Adrenal gland (tissue), 19 donors: ENCODE measurements at places on chromosomes 5 and 9. TPM values are rescaled to one million over a fixed set of nuclear protein-coding genes. Genes with fewer than 3 reads are reported as not detected.

DNA sequence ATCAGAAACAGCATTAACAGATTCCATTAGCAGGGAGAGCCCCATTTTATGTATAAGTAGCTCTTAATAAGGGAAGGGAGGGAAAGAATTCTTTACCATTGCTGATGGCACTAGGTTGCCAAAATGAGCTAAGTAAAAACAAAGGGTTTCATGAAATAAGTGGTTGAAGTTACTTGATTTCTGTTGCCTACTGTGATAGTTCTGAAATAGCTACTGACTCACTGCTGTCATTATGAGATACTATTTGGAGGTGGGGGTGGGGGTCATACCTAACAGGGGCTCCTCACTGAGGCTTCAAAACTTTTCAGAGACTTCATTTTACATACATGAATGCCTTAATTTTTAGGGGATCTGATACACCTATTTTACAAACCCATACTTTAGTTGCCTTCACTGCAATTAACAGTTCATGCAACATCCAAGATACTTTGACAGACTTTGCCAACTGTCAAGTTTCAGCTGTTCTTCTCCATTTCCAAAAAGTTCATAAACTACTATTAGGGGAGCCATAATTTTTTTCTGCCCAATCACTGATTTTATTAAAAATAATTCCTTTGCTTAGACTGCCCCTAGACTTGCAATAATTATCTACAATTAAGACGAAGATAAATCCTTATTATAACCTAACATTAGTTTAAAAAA, 4.6 kb downstream of the HOMER1 start:
- DNase-seq, result no peak
- peaks cover 3% of the 10 kb centered on the region for H3K27me3 ChIP-seq
- peaks cover 7% of the 10 kb centered on the region for H3K4me1 ChIP-seq
- H3K36me3 ChIP-seq, result no peaks in the 10 kb centered on the region
- no peak overlapping the region for H3K27ac ChIP-seq
- no peak overlapping the region for H3K4me3 ChIP-seq

Gene SPEF2
- total RNA-seq, result 3.3 TPM

DNA sequence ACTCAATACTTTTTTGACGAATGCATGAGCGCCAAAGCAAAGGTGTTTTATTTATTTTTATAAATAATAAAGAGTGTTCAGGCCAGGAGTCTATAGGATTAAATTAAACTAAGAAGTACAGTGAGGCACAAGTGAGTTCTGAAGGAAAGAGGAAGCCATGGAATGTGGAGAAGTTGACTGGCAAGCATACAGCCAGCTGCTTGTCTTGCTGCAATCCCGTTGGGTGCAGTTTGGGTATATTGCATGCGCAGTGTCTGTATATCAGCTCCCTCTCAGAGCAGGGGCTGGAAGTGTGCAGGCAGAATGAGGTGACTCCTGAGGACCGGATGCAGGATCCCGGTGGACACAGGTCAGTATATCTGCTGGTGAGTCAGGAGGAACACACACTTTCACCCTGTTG, 315.6 kb downstream of the ZSWIM6 start:
- DNase-seq, result no peak
- no peak overlapping the region for H3K27ac ChIP-seq

DNA sequence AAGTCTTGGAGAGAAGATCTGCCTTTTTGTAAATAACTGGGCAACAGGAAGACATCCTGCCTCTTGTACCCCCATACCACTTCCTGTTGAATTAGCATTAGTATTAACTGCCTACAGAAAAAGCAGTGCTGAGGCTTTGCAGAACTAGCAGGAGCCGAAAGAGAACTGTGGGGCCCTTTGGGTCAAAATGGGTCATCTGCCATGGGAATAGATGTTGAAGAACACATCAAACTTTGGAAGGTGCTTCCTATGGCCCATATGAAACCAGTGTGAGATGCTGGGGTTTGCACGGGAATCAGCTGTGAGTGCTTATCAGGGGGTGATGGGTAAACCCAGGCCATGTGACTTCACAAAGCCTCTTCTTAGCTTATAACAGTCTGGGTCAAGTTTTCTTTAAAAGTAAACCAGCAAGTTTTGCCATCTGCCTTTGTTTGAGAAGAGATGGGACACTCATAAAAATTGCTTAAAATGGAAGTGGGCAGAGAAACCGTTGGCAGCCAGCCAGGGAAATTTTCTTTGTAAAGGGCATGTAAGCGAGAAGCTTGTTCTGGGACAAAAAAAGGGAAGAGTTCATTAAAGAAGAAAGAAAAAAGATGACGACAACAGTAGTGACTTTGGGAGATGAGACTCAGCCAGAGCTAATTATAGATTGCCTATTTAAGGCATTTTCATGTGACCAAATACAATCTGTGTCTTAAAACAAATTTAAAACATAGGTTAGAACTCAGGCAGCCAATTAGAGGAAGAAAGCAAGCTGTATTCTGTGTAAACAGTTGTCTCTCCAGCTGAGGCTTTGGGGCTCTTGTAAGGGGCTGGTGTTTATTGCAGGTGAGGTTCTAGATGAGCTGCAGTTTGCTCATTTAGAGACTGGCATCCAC, 4.4 kb downstream of the SLC25A25 start:
- no peaks in the 10 kb centered on the region for H3K27me3 ChIP-seq
- peak overlapping the region; percentile 75 for H3K27ac ChIP-seq
- no peak overlapping the region for H3K4me3 ChIP-seq

GRCh38 chr9:124725068-124725452, 46.1 kb downstream of the NR6A1 start:
- H3K4me1 ChIP-seq, result peaks cover 13% of the 10 kb centered on the region
- DNase-seq, result no peak
- no peaks in the 10 kb centered on the region for H3K27me3 ChIP-seq
- H3K4me3 ChIP-seq, result no peak overlapping the region
- no peak overlapping the region for H3K27ac ChIP-seq

GRCh38 chr5:180777475-180777874, 25.1 kb downstream of the MGAT1 start:
- no peaks in the 10 kb centered on the region for H3K36me3 ChIP-seq
- H3K4me1 ChIP-seq, result no peaks in the 10 kb centered on the region
- no peaks in the 10 kb centered on the region for H3K27me3 ChIP-seq
- no peak overlapping the region for H3K27ac ChIP-seq

GRCh38 chr9:130119519-130120298, 52.5 kb upstream of the NCS1 start:
- no peak overlapping the region for H3K27ac ChIP-seq
- H3K36me3 ChIP-seq, result no peaks in the 10 kb centered on the region
- peaks cover 29% of the 10 kb centered on the region for H3K4me1 ChIP-seq

Gene QRFP
- total RNA-seq, result not detected

Gene GCNT4
- total RNA-seq, result 0.81 TPM

DNA sequence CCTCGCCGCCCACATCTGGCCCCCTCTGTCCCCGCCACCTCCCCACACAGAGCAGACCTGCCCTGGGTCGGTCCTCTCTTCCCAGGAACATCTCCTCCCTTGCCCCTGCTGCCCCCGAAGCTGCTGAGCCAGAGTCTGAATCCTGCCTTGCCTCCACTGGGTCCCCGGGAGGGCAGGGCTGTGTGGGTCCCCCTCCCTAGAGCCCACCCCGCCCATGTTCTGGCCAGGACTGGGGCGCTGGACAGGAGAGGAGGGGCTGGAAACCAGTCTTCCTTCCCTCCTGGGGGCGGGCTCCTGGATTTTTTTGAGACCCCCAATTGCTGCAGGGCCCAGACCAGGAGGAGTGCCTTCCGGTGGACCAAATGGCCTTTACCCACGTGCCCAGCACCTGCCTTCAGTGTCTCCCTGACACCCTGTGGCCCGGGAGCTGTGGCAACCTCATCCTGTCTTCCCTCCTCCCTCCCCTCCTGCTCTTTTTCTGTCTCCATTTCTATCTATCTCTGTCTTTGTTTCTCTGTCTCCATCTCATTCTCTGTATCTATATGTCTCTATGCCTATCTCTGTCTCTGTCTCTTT, 12.1 kb downstream of the MRPL36 start:
- no peak overlapping the region for H3K4me3 ChIP-seq
- no peaks in the 10 kb centered on the region for H3K4me1 ChIP-seq
- H3K27ac ChIP-seq, result no peak overlapping the region
- H3K36me3 ChIP-seq, result no peaks in the 10 kb centered on the region

Gene CDKN2B-AS1
- total RNA-seq, result 2.5 TPM
